ENCODE measurements at places on chromosomes 1 and 21.

GRCh38 chr1:150997949-150998348, 8.8 kb downstream of the MINDY1 start:
- DNase-seq = no peak

GRCh38 chr1:162772571-162773154, 17.8 kb upstream of the HSD17B7 start:
- DNase-seq = no peak

DNA sequence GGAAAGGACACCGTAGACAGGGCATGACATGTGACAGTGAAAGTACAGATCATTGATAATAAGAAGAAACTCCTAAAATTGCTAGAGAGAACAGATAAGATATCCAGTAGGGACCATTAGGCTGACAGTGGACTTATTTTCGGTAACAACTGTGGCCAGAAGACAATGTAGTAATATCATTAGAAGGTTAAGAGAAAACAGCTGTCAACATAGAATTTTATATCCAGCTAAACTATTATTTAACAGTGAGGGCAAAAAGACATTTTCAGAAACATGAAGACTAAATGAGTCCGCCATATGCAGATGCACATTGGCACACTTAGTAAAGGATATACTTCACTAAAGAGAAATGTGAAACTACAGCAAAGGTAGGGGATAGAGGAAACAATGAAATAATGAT, 95.4 kb upstream of the GUCA2B start:
- DNase-seq = no peak

GRCh38 chr1:165603810-165604209, 27.2 kb upstream of the MGST3 start:
- no peak for DNase-seq

- DNase-seq = peak; percentile 82
These were observed 16.4 kb downstream of the IFNGR2 start for GRCh38 chr21:33419538-33420123.

DNA sequence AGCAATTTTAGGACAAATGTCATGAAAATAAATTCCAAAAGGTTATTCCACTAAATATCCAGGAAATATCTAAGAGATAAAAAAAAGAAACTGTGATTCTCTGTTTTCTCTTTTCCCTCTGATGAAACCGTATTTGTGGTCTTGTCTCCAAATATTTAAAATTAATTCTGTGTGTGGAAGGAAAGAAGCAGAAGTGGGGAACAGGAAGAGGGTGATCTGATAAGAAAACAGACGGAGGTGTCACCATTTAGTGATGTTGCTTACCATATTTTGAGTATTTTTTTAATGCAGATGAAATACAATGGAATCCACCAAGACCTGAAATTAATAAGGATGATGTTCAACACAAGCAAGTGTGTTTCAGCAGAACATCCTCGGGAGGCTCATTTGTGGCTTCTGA, 29.6 kb downstream of the CLCA1 start:
- DNase-seq = no peak

DNA sequence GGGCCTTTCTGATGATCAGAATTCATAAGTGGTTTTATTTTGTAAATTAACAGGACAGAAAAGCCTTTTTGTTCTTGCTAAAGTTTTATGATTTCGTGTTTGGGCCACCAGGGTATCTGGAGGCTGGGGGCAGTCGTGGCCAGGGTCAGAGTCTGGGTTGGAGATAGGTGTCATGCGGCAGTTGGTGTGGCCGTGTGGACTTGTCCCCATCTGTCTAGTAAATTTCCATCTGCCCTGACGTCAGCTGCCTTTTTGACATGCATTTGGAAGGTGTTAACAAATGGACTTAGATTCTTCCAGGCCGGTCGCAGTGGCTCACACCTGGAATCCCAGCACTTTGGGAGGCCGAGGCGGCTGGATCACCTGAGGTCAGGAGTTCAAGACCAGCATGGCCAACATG, 56.8 kb downstream of the SKI start:
- no peak for DNase-seq

DNA sequence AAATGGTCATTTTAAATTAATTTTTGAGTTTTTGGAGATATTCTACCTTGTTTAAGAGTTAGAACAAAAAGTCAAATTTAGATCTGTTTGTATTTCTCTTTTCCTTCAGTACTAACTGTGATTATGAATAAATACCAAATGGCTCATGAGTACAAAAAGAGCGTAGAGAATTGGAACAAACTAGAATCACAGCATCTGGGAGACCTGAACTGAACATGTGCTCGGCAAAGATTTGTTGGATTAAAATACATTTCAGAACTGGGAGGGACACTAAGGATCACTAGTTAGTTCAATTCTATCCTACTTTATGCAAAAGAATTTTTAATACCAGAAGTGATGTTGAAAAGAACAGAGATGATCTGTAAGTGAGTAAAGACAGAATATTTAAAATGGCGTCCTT, 19.5 kb downstream of the OLFM3 start:
- no peak for DNase-seq

GRCh38 chr1:78143152-78143551, 97.4 kb downstream of the GIPC2 start:
- no peak for DNase-seq

DNA sequence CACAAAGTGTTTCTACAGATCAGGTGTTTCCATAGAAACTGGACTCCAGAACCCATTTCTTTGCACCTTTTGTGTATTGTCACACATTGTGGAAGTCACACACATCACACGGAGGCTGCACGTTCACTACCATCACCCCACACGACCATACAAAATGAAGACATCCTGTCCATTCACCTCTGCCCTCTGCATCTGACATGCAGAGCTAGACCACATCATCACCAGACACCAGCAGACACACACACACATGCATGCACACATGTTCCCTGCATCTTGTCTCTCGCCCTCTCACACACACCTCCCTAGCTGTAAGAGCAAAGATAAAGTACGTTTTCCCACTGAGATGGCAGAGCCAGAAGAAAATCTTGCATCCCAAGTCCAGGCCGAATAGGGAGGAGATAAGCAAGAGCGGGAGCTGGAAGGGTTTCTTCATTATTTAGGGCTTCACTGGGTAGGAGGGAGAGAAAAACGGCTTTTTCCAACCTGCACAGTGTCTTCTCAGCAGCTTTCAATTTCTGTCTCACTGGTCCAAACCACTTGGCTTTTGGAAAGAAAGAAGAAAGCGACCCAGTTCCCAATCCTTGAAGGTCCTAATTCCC, 709 bp downstream of the PRELP start:
- no peak for DNase-seq

DNA sequence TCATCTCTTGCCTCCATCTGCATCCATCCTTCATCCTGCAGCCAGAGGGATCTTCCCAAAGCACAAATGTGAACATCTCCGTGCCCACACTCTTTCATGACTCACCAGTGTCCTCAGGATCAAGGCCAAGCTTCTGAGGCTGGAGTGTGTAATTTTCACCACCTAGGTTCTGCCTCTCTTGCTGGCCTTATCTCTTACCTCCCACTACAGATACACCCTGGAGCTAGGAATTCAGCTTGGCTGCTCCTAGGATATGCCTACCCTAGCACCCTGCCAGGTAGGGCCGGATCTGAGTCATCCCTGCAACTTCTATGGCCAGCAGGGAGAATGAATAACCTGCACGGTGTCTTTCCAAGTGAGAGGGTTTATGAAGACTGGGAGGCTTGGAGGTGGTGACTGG, 208.7 kb upstream of the CSF3R start:
- DNase-seq = peak; percentile 42

GRCh38 chr1:170670802-170671628, 7.1 kb downstream of the PRRX1 start:
- no peak for DNase-seq

- DNase-seq = no peak
These were observed 72.6 kb upstream of the RGL1 start for GRCh38 chr1:183732236-183732880.

DNA sequence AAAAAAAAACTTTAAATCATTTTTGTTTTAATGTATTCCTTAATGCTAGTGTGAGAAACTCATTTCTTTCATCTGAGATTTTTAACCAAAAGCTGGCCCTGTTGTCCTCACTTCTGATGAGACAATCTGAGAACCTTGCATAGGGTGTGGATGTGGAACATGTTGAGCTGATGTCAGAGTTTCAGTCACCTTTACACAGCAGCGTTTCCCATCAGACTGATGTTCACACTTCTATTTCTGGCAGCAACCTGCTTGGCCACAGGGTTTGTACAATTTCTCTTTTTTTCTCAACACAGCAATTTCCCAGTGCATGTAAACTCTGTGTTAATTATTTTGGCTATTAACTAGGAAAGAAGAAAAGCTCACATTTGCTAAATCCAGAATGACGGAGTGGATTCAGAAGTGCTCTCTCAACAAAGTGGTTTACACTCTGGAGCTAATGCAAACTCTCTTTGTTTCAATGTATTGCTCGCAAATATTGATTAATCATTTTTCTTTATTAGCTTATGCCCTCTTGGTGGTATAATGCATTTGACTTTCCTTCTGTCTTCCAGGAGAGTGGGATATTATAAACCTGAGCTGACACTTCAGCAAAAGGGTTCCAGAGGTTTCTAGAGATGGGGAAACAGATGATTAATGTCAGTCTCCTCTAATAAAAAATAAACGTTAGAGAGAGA, 70.5 kb upstream of the HSPA13 start:
- no peak for DNase-seq

GRCh38 chr1:219041141-219041540, 132.5 kb upstream of the LYPLAL1 start:
- DNase-seq = no peak

DNA sequence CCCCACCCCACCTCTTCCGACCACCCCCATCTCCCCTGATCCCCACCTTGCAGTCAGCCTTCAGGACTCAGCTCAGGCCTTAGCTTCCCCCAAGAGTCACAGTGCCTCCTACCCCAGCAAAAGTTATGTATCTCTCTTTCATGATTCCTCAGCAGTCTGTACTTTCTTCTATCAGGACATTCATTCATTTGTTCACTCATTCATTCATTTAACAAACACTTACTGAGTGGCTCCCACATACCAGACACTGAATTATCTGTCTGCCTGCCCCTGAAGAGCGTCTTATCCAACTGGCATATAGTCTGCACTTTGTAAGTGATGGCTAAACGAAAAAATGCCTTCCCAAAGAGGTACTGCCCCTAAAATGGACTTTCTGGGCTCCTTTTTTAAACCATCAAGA, 114.4 kb upstream of the SLC35F3 start:
- no peak for DNase-seq

GRCh38 chr1:226135709-226136108, 50.8 kb downstream of the ACBD3 start:
- DNase-seq = no peak

- no peak for DNase-seq
These were observed 22.1 kb downstream of the PSEN2 start for GRCh38 chr1:226892524-226892875.

- no peak for DNase-seq
These were observed 649.4 kb upstream of the CXADR start for GRCh38 chr21:16863362-16863905.

DNA sequence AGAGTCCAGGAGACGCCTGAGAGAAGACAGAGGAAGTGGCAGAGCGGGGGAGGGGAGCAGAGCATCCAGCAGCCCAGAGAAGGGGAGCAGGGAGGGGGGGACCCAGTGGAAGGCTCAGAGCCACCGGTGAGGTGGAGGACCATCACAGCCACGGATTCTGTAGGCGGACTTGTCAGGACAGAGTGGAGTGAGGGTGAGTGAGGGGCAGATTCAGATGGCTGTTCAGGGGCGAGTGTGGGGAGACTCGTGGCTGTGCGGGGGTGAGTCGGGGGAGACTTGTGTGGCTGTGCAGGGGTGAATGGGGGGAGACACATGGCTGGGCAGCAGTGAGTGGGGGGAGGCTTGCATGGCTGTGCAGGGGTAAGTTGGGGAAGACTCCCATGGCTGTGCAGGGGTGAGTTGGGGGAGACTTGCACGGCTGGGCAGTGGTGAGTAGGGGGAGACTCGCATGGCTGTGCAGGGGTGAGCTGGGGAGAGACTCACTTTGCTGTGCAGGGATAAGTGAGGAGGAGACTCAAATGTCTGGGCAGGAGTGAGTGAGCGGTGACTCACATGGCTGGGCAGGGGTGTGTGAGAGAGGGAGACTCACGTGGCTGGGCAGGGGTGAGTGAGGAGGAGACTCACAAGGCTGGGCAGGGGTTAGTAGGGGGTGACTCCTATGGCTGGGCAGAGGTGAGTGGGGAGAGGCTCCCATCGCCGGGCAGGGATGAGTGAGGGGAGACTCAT, 56.8 kb upstream of the ABCG1 start:
- no peak for DNase-seq

- no peak for DNase-seq
These were observed 10.8 kb downstream of the GRHL3 start for GRCh38 chr1:24329797-24330543.

GRCh38 chr1:192945390-192946130, 113.6 kb downstream of the UCHL5 start:
- DNase-seq = no peak

DNA sequence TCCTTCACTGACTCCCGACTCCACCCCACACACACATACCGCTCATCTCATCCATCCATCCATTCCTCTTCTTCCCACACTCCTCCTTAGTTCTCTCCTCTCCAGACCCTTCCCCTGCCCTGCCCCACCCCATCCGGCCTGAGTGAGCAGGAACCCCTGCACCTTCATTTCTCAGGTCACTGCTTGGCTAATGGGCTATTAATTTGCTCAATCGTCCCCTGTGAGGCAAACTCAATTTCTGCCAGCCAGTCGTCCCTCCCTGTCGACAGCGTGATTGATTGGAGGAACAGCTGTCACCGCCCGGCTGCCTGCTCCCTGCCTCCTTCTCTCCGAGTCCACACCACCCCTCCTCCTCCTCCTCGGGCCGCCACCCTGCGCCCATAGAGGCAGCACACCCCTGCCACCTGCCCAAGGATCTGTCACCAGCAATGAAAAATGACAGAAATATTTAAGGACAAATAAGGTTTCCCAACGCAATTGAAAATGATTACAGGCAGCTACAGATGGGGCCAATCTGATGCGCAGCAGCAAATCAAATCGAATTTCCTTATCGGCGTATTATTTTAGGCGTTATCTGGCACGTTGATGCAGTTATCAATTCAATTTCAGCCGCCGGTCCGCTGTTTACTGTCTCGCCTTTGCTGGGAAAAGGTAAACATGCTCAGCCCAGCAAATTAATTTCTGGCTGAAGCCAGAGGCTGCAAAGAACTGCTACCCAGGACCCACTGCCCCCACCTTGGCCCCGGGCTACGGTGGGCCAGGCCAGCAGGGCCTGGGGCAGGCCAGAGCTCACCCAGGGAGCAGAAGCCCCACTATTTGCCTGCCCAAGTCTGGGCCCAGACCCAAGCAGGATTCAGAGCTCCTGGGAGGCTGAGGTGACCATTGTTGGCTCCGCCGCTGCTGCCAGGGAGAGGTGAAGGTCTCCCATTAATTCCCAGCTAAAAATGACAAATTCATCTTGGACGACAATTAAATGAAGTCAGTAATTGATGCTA, 71.3 kb downstream of the TMEM53 start:
- DNase-seq = peak; percentile 9

DNA sequence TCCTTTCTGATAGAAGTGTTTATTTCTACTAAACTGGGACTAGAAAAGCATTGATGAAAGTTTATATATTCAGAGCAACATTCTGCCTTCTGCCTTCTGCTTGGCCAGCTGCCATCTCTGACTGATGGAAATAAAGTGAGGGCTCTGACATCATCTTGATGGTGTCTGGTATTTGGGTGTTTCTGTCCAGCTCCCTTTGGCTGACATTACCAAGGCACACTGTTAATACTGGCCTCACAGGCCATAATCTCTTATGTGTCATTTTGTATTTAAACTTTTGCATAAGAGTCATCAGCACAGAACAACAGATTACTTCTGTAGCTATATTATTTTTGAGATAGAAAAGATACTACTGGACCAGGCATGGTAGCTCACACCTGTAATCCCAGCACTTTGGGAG, 216.9 kb downstream of the RYR2 start:
- no peak for DNase-seq

GRCh38 chr1:15345705-15346345, 63.9 kb upstream of the EFHD2 start:
- no peak for DNase-seq

All from Caki2 (cell line).